ENCODE measurements at places on chromosomes 7 and 10. TPM values are rescaled to one million over a fixed set of nuclear protein-coding genes. Genes with fewer than 3 reads are reported as not detected.

DNA sequence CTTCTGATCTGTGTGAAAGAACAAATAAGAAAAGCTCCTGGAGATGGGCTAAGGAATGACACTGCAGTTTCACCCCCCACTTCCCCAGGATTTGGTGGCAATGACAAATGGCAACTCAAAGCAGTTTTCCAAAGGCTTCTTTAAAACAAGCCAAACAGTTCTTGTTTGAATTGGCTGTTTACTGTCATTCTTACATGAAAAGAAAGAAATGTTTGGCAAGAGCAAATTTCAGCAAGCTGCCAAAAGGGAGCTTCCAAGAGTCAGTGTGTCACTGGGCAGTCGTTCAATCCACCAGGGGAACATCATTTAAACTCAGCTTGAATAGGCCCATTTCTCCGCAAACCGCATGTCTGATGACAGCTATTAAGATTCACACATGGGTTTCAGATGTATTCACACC is 119.0 kb upstream of the RHOBTB1 start:
- no peak for DNase-seq

The MACC1 gene
- total RNA-seq, result 1.5 TPM

DNA sequence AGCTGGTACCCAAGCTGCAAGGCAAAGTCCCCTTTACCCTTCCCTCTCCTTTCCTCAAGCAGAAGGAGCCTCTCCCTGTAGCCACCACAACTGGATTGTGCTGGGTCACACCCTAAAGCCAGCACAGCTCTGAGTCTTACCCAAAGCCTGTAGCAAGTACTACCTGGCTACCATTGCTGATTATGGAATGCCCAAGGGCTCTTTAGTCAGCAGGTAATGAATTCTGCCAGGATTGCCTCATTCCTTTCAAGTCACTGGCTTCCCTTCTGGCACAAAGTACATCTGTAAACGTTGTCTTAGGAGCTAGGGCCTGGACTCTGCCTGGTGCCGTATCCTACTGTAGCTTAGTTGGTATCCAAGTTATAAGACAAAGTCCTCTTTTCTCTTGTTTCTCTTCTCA is 52.0 kb downstream of the FAS start:
- no peak for DNase-seq

DNA sequence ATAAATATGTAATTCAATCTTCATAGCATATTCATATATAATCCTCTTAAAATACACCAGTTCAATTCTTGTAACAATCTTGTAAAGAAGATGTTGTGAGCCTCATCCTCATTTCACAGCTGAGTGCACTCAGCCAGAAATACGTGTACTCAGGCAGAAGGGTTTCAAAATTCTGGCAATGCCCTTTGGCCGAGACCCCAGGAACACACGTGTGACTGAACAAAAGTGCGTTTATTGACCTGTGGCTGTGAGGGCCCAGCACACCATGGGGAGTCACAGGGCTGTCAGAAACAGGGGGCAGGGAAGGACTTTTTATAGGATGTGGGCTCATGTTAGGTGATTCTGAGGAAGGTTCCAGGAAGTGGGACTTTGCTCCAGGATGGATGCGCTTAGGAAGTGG is 21.5 kb downstream of the GIMAP8 start:
- no peak for DNase-seq

GRCh38 chr7:84612981-84613681 is 418.5 kb upstream of the SEMA3A start:
- no peak for DNase-seq

DNA sequence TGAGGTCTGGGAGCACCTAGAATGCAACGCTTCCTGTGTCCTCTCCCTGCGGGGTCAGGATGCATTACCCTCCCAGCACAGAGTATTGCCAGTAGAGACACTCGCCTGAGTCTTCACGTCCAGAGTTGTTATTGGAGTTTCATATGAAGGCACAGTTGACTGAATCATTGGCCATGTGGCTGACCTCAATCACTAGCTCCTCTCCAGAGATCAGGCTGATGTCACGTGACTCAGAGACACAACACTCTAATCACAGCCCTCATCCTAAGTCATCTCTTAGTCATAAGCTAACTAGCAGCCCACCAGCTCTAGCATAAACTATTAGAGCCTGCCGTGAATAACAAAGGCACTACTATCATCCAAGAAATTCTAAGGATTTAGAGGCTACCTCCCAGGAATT is 107.8 kb downstream of the HECW1 start:
- DNase-seq, result no peak

DNA sequence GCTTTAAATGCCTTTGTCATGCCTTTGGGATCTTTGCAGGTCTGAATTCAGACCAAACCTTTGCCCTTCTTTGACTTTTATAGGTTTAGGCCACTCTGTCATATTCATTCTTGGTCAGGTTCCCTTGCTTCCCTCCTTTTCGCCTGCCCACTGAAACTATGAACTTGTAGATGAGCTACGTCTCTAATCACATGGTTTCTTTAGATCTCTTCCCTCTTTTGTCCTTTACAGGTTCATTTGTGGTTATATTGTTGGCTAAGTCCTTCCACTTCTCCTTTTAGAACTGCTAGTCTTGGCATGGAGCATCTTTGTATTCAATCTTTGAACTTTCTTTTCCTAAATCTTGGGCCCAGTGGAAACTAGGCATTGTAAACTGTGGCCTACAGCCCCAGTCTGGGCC is 104.0 kb upstream of the ZEB1 start:
- no peak for DNase-seq

GRCh38 chr7:103993551-103993950 is 4.1 kb upstream of the RELN start:
- DNase-seq, result no peak

The LMOD2 gene
- not detected for total RNA-seq

The PRF1 gene
- 381 TPM for total RNA-seq

- DNase-seq, result no peak
Measured at GRCh38 chr10:9357471-9357870, 1303.0 kb downstream of the GATA3 start.

GRCh38 chr10:109914966-109915365 is 8.3 kb downstream of the XPNPEP1 start:
- peak; percentile 67 for DNase-seq

DNA sequence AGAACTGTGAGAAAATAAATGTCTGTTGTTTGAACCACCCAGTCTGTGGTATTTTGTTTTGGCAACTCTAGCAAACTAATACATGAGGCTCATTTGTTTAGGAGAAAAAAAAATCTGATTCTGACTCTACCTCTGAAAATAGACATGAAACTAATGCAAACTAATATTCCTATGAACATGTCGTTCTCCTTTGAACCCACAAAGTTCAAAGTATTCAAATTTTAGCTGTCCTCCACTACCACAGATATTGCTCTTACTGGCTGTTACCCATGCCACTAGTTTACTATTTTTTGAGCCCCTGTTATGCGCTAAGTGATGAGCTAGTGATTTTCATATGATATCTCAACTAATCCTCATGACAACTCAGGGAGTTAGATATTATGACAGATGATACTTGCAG is 58.8 kb upstream of the ZNF804B start:
- DNase-seq, result no peak

GRCh38 chr7:33903791-33904680 is 1.3 kb upstream of the BMPER start:
- no peak for DNase-seq

DNA sequence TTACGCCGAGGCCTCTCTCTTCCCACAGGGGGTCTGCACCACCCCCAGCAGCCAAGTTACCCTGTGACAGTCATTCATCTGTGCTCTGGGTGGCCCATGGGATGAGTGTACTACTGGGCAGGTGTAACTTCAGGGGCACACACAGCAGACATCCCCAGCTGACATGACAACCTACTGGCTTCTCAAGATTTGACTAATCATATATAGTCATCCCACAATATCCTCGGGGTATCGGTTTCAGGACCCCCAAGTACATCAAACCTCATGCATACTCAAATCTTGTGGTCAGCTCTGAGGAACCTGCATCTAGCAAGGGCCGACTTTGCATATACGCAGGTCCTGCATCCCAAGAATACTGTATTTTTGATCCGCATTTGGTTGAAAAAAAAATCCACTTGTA is 336.9 kb upstream of the C7orf33 start:
- DNase-seq, result no peak

DNA sequence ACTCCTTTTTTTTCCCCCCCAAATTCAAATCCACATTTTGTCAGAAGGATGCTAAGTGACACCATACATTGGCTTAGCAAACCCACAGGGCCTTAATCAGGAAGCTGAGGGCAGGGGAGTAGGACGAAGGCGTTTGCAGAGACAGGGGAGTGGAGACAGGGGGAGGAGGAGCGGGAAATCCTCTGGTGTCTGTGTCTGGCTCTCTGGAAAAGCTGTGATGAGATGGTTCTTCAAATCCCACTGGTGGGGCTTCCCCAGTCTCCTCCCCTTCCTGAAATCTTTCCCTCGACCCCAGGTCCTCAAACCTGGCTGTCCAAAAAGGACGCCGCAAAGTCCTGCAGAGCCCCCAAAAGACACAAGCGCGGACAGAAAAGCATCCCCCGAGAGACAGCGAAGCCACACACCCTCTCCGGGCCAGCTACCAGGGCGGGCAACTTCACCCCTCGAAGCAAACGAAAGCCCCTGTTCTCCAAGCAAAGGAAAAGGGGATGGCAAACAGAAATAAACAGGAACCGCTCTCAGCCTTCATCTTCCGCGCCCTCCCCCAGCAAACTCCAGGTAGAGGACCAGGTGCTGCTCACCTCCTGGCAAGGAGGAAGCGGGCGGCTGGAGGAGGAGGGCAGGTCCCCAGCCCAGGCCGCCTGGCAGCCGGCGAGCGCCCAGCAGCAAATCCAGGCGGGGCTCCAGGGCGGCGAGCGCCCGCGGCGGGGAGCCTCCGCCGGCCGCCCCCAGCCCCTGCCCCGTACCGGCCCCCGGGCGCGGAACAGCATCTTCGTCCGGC is 520 bp downstream of the ELAPOR2 start:
- DNase-seq, result peak; percentile 41

The GDF2 gene
- total RNA-seq, result not detected

DNA sequence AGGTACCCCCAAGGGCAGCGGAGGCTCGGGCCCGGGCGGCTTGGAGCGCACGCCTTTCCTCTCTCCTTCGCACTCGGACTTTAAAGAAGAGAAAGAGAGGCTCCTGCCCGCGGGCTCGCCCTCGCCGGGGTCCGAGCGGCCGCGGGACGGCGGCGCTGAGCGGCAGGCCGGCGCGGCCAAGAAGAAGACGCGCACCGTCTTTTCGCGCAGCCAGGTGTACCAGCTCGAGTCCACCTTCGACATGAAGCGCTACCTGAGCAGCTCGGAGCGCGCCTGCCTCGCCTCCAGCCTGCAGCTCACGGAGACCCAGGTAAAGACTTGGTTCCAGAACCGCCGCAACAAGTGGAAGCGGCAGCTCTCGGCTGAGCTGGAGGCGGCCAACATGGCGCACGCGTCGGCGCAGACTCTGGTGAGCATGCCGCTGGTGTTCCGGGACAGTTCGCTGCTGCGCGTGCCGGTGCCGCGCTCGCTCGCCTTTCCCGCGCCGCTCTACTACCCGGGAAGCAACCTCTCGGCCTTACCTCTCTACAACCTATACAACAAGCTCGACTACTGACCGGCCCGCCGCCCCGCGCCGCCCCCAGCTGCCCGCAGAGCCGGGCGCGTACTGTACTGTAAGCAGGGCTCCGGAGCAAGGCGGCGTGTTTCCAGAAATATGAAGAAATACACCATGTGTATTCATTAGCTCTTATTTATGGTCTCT is 1.8 kb downstream of the HMX2 start:
- DNase-seq, result no peak

- DNase-seq, result no peak
Measured at GRCh38 chr7:80253653-80254052, 119.0 kb downstream of the GNAI1 start.

GRCh38 chr7:115009736-115010440 is 88.0 kb downstream of the MDFIC start:
- no peak for DNase-seq

The USP54 gene
- total RNA-seq, result 3.5 TPM

DNA sequence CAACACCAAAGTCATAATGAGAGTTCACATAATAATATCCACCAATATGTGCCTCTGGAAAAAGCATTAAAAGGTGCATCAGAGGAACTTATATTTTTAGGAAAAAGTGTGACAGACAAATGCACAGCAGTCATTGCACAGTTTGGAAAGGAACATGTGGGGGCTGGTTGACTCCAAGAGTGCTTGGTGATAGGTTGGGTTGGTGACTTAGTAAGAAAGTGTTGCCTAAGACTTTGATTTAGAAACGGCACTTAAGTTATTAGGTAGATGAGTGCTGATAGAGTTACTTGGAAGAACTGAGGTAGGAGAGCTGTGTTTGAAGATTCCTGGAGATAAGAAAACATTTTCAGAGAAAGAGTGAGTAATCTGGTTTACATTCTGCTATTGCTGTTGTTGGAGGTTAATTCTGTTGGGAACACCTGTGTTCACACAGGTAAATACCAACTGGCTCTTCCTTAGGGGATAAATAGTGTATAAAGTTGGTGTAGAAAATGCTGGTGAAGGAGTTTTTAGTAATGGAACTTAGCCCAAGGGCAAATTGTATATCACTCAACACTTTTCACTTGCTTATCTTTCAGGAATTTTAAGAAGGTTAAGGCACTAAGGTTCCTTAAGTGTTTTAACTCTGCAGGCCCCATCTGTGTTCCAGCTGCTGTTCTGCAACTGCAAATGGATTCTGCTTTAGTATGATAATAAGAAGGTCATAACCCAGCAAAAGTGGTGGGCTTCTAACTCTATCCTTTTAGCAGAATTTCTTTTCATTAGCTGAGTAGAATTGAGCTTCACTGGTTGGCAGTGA is 196.1 kb downstream of the NSUN6 start:
- no peak for DNase-seq

DNA sequence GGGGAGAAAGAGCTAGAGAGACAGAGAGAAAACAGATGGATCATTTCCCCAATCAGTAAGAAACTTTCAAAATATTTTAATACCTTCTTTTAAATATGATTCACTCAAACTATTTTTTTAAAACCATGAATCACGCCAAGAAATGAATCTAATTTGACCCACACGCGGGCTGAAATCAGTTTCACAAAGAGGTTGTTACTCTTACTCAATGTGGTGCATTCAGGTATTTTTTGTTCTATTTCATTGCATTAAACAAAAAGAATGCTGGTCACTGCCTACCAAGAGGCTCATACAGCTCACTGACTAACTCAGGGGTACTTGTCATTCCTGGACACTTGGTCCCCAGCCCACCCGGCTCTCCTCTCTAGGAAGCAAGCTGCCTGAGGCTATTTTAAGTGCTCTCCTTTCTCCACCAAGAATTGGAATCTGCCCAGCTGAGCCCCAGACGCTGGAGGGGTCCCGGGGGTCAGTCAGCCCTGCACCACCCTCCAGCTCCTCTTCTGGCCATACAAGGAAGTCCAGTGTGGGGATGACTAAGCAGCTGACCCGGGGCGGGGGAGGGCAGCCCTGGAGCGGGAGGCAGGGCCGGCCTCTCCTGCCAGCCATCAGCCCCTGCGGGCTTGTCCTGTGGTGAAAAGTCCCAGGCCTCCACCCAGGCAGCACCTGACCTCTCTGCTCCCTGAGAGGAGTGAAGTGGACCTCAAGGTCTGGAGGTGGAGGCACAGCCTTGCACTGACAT is 21.7 kb upstream of the PFKP start:
- DNase-seq, result no peak

The NANOS1 gene
- total RNA-seq, result 0.23 TPM

DNA sequence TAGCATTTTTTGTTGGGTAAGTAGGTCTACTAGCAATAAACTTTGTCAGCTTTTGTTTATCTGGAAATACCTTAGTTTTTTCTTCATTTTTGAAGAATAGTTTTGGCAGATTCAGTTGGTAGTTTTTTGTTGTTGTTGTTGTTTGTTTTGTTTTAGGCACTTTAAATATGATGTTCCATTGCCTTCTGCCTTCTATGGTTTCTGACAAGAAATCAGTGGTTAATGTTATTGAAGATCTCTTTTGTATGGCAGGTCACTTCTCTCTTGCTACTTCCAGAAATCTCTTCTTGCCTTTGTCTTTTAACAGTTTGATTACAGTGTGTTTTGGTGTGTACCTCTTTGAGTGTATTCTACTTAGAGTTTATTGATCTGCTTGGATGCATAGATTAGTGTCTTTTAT is 41.8 kb upstream of the ZNF365 start:
- no peak for DNase-seq

The LRRD1 gene
- total RNA-seq, result not detected

The FAM25A gene
- total RNA-seq, result not detected

Measured in activated CD8-positive, alpha-beta memory T cell treated with anti-CD3 and anti-CD28 coated beads, Interleukin-2, amount 10 ng/mL, durations not matched to agents 7 days and 5 days (primary cell).